ENCODE measurements at places on chromosomes 6 and 20.

DNA sequence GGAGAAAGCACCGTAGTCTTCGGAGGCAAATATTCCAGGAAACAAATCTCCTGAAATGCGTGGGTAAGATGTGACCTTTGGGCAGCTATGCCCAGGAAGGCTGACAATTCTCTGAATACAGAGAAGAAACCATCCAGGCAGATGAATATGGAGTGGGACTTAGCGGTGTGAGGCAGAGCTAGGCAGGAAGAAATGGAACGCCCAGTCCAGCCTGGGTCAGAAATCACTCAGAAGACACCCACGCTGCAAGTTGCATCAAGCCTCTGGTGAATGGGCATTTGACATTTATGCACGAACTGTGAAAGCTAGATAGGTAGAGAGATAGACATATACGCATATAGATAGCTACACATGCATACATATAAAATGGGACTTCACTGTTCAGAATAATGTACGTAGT is 498.5 kb downstream of the QKI start:
- DNase-seq, result no peak

GRCh38 chr6:41638935-41639808 is 904 bp downstream of the MDFI start:
- no peak for DNase-seq

DNA sequence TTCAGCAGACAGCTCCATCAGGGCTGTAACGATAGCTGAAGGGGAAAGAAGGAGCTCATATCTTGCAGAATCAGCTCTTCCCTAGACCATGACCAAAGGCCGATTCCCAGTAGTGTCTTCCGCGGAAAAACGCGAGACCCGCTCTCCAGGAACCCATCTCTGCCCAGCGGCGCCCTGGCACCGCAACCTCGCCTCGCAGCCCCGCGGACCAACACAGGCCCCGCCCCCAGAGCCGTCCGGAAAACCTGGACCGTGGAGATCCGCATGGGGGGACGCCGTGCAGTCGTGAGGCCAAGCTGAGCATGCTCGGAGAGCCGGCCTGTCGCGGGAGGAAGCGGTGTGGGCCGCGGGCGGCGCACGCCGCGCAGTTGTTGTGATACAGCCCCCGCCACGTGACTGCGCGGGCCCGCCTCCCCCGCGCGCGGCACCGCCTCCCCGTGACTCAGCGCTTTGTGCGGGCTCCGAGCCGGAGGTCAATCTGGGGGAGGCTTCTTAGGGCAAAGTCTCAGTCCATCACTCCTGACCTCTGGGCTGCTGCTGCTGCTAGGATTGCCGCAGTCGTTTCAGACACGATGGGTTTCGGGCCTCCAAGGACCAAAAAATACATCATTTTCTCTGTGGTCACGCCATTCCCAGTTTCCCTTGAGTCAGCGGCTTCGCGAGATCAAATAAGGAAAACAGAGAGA is 3.1 kb upstream of the GCLC start:
- DNase-seq, result peak; percentile 87

GRCh38 chr20:5393218-5393870 is 76.6 kb upstream of the PROKR2 start:
- DNase-seq, result no peak

- no peak for DNase-seq
Measured at GRCh38 chr6:149861603-149862423, 2.3 kb downstream of the LRP11 start.

DNA sequence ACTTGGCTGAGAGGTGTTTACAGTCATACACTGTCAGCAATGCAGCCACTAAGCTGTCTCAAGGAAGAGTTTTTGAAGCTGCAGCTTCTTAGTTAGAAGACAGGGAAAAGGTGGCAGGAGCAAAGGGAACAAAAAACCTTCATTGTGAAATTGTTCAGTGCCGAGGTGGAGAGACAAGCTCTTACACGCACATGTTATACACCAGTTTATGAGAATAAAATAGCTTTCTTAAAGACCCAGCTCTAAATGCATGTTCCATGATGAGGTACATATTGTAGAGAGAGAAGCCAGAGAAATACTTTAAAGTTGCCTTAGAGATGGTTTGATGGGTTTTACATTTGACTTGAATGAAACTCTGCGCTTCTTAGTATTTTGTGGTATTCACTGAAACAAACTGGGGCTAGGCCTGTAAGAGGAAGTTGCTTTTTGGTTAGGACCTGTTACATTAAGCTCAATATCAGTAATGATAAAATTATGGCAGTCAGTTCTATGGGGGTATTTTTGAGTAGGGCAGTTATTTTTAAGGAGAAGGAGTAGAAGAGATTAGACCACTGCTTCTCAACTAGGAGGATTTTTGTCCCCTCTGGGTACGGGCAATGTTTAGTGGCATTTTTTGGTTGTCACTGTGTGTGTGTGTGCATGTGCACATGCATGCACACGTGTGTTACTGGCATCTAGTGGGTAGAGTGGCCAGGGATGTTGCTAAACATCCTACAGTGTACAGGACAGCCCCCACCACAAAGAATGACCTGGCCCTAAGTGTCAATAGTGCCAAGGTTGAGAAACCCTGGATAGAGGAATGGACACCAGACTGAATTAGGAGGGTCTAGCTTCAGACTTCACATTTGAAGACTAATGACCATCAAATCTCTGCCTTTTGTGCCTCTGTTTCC is 9.8 kb downstream of the NEDD9 start:
- DNase-seq, result no peak

GRCh38 chr6:107977283-107977682 is 19.3 kb upstream of the SEC63 start:
- DNase-seq, result no peak

DNA sequence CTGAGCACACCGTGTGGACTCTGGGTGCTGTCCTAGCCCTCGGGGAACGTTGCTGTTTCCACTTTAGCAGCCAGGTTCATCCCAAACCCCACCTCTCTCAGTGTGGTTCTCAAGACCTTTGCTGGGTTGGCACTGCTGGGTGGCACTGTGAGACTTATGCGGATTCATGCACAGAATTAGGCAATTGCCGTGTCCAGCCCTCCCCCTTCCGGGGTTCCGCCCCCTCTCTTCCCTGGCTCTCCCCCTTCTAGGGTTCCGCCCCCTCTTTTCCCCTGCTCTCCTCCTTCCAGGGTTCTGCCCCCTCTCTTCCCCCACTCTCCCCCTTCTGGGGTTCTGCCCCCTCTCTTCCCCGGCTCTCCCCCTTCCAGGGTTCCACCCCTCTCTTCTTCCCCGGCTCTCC is 39.8 kb upstream of the SLCO4A1 start:
- DNase-seq, result no peak

GRCh38 chr6:134676307-134677281 is 273.3 kb downstream of the ALDH8A1 start:
- no peak for DNase-seq

- no peak for DNase-seq
Measured at GRCh38 chr20:60201198-60201835, 243.1 kb downstream of the CDH26 start.

GRCh38 chr6:42820512-42821340 is 38.9 kb downstream of the BICRAL start:
- DNase-seq, result no peak

GRCh38 chr20:24018796-24019195 is 30.2 kb upstream of the GGTLC1 start:
- DNase-seq, result no peak

GRCh38 chr6:133466680-133467079 is 225.5 kb downstream of the EYA4 start:
- DNase-seq, result no peak

DNA sequence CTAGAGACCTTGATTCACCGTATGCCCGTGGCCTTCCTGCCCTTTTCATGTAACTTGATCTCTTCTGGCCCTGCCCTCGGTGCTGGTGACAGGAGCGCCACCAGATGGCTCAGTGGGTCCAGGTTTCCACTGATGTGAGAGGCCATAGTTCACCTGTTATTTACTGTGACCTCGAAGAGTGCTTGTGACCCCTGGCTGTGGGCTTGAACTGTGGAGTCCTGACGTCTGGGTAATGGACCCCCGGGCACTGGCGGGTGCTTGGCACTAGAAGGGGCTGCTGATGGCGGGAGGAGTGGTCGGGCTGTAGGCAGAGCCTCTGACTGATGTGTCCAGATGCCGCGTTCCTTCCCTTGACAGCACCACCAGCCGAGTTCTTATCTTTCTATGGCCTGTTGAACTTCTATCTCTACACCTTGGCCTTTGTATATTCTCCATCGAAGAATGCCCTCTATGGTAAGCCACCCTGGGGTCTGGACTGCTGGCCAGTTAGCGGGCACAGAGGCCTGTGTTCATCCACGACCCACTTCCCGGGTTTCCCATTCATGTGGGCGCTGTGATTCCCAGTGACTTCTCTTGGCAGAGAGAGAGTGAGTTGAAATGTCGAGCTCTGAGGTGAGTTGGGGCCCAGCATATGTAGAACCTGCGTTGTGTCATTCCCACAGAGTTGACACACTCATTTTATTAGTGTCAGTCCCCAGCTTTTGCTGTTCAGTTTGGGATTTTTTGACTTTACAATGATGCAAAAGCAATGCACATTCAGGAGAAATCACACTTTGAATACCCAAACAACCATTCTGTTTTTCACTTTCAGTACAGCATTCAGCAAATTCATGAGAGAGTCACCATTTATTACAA is 14.9 kb downstream of the DYNLT1 start:
- DNase-seq, result no peak

DNA sequence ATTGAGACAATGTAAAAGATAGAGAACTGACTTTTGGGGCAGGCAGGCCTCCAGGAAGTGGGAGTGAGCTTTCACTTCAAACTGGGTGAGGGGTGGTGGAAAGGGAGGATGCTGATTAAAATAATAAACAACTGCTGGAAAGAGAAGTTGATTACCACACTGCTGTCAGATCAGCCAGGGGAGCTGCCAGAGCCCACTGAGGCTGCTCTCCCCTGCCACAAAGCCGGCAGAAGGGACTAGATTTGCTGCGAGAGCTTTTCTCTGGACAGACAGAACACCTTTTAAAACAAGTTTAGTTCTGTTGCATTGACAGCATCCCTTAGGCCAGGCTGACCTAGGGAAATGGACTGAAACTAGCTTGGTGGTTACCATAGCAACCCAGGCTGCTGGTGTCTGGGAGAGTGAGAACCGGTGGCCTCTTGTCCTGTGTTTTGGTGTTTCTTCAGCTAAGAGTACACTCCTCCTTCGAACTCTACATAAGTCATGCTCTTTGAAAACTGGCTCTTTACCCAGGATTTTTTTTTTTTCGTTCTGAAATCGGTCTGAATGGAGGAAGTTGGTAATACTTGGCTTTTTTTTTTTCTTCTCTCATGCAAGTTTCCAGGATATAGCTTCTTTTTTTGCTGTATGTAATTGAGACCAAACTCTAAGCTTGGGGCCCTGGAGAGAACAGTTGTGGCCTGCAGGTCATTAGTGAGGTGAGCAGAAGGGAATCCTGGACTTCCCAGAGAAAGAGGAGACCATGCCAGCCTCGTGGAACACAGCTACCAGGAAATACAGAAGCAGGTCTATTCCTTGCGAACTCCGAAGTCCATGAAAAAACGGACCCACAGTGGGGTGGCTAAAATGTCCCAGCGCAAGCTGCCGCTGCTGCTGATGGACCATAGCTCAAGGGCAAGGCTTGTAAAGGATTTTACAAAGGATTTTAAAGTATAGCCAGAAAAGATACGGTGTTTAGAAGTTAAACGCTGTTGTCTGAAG is 374.4 kb downstream of the UTRN start:
- DNase-seq, result peak; percentile 10

- no peak for DNase-seq
Measured at GRCh38 chr20:49422161-49422560, 60.3 kb downstream of the KCNB1 start.

- no peak for DNase-seq
Measured at GRCh38 chr6:153898360-153899059, 140.5 kb upstream of the OPRM1 start.

DNA sequence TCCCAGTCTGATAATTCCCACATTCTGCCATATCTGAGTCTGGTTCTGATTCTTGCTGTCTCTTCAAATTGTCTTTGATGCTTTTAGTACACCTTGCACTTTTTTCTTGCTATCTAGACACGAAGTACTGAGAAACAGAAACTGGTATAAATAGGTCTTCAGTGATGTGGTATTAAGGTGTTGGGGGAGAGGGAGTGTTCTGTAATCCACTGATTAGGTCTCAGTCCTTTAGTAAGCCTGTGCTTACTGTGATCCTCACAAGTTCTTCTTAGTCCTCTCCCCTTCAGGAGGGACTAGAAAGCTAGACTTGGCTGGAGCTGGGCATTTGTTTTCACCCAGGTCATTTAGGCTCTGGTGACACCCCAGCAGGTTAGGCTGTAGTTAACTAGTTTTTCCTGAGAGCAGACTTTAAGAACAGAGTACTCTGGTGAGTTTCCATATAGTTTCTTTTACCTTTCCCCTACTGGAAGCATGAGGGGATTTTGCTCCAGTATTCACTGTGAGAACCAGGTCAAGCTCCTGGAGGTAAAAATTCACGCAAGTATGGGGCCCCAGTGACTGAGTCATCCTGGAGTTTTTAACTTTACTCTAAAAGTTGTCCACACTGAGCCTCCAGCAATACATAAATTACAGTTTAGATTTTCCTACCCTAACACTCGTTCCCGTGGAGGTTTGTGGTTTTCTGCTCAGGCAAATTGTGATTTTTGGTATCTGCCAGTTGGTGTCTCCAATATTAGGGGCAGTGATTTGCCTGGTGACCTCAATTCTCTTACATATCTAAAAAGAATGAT is 154.6 kb downstream of the CDKAL1 start:
- DNase-seq, result no peak

GRCh38 chr20:51456511-51457509 is 85.7 kb downstream of the NFATC2 start:
- DNase-seq, result no peak

DNA sequence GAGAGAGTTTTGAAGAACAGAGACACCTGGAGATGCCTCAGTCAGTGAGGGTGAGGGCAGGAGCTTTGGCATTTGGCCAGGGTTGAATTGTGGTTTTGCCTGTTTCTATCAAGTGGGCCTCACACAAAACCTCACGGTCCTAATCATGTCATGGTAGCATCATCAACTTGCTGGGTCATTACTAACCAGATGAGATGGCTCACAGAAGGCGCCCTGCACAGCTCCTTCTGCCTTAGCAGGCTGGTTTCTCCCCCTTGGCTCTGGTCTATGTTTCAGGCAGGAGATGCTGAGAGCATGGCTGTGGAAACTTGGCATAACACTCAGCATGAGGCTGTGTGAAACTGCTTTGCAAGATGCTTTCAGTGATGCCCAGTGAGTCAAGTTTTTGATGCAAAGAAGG is 99.3 kb downstream of the LRRC1 start:
- DNase-seq, result no peak

- no peak for DNase-seq
Measured at GRCh38 chr20:50292591-50293283, 102.1 kb downstream of the CEBPB start.

DNA sequence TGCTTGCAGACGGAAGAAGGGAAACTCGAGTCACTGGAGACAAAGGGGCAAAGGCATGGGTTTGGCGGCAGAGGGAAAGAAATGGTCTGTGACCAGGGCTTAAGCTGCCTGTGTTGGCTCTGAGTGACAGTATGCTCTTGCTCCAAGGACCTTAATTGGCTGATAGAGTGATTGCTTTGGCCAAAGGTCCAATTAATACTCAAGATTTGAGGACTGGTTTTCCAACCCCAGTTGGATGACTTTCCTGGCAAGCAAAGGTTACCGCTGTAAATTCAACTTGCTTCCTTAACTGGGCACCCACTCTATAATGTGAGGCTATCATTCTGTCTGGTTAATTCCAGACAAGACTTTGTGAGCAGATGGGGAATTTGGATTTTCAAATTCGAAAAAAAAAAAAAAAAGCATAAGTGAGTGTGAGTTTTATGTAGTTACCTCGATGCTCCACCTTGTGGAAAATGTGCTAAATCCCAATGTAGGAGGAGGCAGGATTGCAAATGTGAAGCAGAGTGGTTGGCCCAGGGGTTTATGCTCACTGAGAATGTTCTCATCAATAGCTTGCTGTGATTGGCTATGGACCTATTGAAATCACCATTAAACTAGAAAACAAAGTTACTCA is 150.7 kb upstream of the GMDS start:
- no peak for DNase-seq
